ENCODE measurements at places on chromosomes 6 and 20. TPM values are rescaled to one million over a fixed set of nuclear protein-coding genes. Genes with fewer than 3 reads are reported as not detected.

GRCh38 chr20:61989741-61990140, 75.9 kb downstream of the TAF4 start:
- no peak for DNase-seq

DNA sequence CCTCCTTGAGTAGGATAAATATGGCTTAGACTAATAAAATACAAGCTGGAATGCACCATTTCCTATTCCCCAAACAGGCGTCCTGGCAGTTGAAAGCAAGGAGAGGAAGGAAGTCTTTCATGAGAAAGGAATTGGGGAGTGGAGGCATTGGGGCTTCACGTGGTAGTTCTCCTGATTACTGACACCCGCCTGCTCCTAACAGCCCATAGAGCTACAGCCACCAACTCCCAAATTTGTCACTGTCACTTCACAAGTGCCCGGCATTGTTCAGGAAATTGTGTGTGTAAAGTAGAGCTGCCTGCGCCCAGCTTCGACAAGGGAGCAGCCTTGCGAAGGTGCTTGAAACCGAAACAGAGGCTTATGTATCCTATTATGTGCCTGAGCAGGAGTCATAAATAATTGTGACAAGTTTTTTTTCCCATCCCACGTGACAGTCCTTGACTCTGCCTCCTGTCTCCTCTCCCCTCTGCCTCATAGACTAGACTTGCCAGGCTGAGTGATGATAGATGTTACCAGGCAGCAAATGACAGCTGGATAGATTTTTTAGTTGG, 301.7 kb upstream of the ZFP64 start:
- no peak for DNase-seq

DNA sequence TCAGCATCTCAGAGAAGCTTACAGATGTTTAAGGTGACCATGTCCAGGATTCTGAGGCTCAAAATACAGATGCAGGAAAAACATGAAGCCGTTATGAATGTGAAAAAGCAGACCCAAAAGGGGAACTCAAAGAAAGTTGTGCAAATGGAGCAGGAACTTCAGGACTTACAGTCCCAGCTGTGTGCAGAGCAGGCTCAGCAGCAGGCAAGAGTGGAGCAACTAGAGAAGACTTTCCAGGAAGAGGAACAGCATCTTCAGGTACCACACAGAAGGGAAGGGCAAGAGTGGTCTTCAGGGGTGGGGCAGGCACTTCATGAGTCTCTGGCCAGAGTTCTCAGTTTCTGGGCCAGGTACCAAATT, 15.2 kb downstream of the RNF8 start:
- no peak for DNase-seq

- DNase-seq = no peak
These were observed 19.6 kb downstream of the ADGRG6 start for GRCh38 chr6:142321451-142321850.

DNA sequence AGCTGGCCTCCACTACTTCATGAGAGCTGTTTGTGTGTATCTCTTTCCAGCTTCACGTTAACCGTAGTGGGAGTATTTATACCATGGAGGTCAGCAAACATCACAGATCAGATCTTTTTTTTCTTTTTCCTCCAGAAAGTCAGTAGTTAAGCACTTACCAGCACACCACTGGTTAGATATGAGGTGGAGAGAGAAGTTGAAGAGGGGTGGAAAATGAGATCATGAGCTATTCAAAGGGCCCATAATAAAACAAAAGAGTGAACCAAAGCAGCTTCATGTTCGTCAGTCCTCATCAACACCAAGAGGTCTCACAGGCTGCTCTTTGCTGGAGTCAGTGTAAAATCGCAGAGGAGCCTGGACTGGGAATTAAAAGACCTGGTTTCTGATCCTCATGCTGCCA, 125.1 kb upstream of the SGK1 start:
- no peak for DNase-seq

DNA sequence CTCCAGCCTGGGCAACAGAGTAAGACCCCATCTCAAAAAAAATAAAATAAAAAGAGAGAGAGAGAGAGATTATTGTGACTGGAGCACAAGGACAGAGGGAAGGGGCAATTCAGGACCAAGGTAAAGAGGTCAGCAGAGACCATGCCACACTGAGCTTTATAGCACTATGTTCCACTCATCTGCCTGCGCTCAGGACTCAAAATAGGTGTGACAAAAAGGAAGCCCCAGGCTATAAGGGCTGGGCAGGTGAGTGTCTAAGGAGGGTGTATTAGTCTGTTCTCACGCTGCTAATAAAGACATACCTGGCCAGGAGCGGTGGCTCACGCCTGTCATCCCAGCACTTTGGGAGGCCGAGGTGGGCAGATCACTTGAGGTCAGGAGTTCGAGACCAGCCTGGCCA, 23.1 kb upstream of the SRSF6 start:
- no peak for DNase-seq

DNA sequence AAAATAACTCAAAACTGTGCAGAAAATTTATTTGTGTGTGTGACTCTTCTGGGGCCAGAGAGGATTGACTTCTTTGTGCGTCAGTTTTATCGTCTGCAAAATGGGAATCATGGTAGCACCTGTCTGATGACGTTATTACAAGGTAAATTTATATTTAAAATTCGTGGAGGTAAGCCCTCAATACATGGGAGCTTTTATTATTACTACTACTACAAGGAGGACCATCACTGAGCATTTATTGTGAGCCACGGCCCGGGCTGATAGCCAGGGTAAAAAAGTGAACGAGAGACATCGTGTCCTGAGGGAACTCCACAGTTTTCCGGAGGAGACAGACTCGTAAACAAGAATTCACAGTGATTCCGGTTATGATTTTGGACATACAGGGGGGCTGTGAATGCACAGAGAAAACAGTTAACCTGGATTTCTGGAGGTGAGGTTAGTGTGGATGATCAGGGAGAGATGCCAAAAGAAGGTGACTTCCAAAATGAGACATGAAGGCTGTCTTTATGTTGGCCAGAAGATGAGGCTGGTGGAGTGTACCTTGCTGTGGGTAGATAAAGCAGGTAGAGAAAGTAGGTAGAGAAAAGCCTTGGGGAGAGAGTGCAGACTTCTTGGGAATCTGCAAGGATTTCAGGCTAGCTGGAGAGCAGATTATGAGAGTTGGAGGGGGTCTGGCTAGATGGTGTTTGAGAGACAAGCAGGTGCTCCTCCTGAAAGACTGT, 10.6 kb upstream of the SERINC3 start:
- peak; percentile 59 for DNase-seq

DNA sequence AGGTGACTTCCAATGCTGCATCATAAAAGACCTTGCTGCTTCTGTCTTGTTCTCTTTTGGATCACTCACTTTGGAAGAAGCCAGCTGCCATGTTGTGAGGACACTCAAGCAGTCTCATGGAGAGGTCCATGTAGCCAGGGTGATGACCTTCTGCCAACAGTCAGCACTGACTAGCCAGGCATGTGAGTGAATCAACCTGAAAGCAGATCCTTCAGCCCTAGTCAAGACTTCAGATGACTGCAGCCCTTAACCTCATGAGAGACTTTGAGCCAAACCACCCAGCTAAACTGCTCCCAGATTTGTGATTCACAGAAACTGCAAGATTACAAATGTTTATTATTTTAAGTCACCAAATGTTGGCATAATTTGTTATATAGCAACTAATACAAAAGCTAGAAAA, 86.0 kb upstream of the IYD start:
- no peak for DNase-seq

- peak; percentile 75 for DNase-seq
These were observed 199.3 kb downstream of the TFAP2C start for GRCh38 chr20:56828402-56828801.

- DNase-seq = no peak
These were observed 270.9 kb upstream of the JARID2 start for GRCh38 chr6:14974792-14975470.

GRCh38 chr20:33067806-33068205, 11.6 kb upstream of the BPIFB4 start:
- no peak for DNase-seq

- no peak for DNase-seq
These were observed 261.3 kb downstream of the CDH4 start for GRCh38 chr20:61513124-61514017.

DNA sequence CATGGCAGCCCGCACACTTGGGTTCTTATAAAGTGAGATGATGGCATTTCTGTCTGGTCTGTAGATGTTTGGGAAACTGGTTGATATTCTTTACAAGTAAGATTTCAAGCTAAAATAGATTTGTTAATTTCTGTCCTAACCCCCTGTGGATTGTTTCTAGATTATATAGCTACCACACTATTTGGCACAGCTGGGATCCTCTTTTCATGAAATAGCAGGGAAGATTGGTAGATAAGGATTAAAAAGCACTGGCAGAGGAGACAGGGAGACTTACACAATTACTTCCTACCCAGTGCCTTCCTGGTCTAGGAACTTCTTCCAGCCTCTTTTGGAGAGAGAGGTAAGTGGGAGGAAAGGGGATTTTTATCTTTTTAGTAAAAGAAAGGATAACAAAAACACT, 13.2 kb upstream of the ATXN1 start:
- no peak for DNase-seq

- DNase-seq = no peak
These were observed 48.6 kb downstream of the TOX2 start for GRCh38 chr20:43963233-43963632.

- DNase-seq = no peak
These were observed 61.3 kb downstream of the DST start for GRCh38 chr6:56581296-56581925.

The ZMYND8 gene
- 30.4 TPM for polyA plus RNA-seq

The BPIFA1 gene
- 1.6 TPM for polyA plus RNA-seq

The HCRTR2 gene
- polyA plus RNA-seq = 0.50 TPM

The BMP7 gene
- 7.1 TPM for polyA plus RNA-seq

The PNPLA1 gene
- 2.1 TPM for polyA plus RNA-seq

The LTB gene
- polyA plus RNA-seq = 7.2 TPM

The HAO1 gene
- not detected for polyA plus RNA-seq

The TRIM40 gene
- 7.5 TPM for polyA plus RNA-seq
